HepG2 (cell line): ENCODE measurements at places on chromosomes 7 and 10. TPM values are rescaled to one million over a fixed set of nuclear protein-coding genes. Genes with fewer than 3 reads are reported as not detected.

Gene MLXIPL
- 17.2 and 51.6 TPM in 2 replicates for total RNA-seq

DNA sequence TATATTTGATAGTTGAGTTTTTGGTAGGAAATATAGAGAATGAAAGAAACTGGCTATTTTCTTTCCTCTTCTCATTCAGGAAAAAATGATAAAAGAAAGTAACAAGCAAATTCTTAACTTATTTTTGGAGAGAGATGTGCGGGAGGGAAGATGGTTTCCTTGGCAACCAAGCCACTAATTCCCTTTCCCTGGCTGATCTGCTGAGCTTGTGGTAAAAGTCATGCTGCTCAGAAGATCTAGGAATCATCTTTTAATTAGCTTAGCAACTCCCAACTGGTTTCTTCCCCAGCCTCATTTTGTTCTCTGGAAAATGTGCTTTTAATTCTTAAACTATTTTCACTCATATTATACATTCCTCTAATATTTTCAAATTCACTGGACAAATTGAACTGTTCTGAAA lies 11.8 kb downstream of the UROS start:
- H3K4me3 ChIP-seq: no peak overlapping the region
- no peaks in the 10 kb centered on the region for H3K4me1 ChIP-seq
- H3K27me3 ChIP-seq: no peaks in the 10 kb centered on the region
- H3K36me3 ChIP-seq: peaks cover 12% of the 10 kb centered on the region
- no peak for DNase-seq
- no peak overlapping the region for H3K27ac ChIP-seq

Gene DRGX
- not detected in 2 replicates for total RNA-seq

DNA sequence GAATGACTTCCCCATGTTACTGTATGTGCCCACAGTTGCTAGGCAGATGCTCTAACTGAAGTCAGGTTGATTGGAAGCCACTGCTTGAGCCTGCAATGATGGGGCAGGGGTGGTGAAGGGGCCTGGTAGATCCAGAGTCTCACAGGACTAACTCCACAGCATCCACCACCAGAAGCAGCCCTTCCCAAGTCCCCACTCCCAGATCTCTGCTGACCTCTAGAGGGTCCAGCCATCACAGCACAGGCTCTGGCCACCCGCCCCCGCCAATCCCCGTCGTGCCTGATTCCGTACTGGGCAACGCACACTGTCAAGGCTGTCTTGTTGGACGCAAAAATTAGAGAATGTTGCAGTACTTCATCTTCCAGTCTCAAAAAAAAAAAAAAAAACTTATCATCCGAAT lies 136.8 kb upstream of the PDE1C start:
- H3K36me3 ChIP-seq: no peaks in the 10 kb centered on the region
- H3K27me3 ChIP-seq: no peaks in the 10 kb centered on the region
- no peak overlapping the region for H3K4me3 ChIP-seq
- H3K4me1 ChIP-seq: no peaks in the 10 kb centered on the region

Gene ACBD5
- total RNA-seq: 14.8 and 21.4 TPM in 2 replicates
